ENCODE measurements at places on chromosomes 6 and 20.

- no peak for DNase-seq
Measured at GRCh38 chr6:36875250-36875633, 639 bp upstream of the PPIL1 start.

GRCh38 chr6:168686831-168687730 is 246.1 kb downstream of the SMOC2 start:
- DNase-seq, result no peak

DNA sequence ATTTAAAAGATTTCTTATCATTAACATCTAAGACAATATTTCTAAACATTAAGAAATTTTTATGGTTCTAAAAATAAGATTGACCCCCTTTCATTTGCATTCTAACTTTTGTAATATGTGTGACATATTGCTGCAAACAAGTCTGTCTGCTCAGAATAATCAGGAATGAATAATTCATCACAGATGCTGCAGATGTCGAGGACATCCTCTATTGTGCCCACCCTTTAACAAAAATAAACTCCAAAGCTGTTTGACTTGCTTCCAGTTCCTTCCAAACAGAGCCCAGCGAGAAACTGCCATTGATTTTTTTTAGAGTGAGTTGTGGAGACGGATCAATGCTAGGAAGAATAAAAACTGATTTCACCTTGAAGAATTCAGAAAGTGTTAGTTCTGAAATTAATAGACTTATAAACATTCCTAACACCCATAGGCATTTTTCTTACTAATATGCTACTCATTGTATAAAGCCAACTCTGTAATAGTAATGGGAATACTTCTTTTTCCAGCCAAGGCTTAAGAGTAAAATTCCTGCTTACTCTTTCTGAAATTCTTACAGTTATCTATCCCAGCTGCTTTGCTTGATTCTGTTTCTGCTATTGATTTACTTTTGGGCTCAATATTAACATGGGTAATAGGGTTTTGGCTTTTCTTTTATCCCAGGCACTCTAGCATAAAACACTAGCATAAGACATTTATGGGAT is 244.8 kb upstream of the FAM83B start:
- no peak for DNase-seq

- DNase-seq, result no peak
Measured at GRCh38 chr20:48242623-48243022, 457.3 kb upstream of the SULF2 start.

GRCh38 chr6:86961455-86962200 is 24.3 kb downstream of the HTR1E start:
- no peak for DNase-seq

- DNase-seq, result no peak
Measured at GRCh38 chr6:90294614-90294988, 2.0 kb downstream of the BACH2 start.

All from stimulated activated CD4-positive, alpha-beta T cell treated with anti-CD3 and anti-CD28 coated beads, TNF-alpha, amount 100 ng/mL, for 4 hours (primary cell).